CD4-positive, alpha-beta T cell treated with Interleukin-17A for 1 hour (primary cell): ENCODE measurements at places on chromosomes 5 and 9.
A peak's percentile ranks its signal among the peaks of the same experiment; 100 is the strongest.

- no peak for DNase-seq
These were observed 110.7 kb upstream of the TRIM32 start for GRCh38 chr9:116576386-116576785.

GRCh38 chr5:9230355-9230754 lies 315.5 kb downstream of the SEMA5A start:
- no peak for DNase-seq

GRCh38 chr5:130992095-130992494 lies 173.0 kb downstream of the HINT1 start:
- DNase-seq: no peak

- DNase-seq: no peak
These were observed 248.6 kb upstream of the DAPK1 start for GRCh38 chr9:87249029-87249428.

DNA sequence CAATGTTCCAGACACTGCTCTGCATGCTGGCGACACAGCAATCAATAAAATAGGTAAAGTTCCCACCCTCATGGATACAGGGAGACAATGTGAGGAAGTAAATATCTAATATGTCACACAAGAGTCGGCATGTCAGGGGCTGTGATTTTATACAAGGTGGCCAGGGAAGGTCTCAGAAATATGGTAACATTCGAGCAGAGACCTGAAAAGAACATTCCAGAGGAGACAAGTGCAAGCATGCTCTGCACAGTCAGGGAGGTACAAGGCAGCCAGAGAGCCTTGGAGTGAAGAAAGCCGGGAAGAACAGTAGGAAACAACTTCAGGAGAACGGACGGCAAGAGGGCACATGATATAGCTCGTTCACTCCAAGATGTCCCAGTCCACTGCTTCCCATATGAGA lies 89.2 kb upstream of the ZNF462 start:
- DNase-seq: no peak

- peak; percentile 14 for DNase-seq
These were observed 7.5 kb downstream of the UNC5A start for GRCh38 chr5:176817841-176818377.

DNA sequence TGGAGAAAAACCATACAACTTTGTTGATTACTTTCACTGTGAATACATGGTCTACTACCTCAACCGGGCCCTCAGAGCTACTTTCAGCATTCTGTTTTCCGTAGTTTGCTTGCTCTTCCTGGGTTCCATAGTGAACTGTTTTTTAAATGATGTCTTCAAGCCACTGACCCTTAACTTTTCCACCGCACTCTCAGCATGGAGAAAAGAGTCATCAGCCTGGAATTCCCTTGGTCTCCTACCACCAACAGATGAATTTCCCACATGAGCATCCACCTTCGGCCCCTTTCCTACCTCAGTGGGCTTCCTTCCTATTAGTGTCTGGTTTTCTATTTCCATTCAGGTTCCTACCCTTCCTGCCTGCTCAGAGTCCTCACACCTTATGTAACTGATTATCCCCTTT lies 135.9 kb upstream of the ADAMTSL1 start:
- DNase-seq: no peak

DNA sequence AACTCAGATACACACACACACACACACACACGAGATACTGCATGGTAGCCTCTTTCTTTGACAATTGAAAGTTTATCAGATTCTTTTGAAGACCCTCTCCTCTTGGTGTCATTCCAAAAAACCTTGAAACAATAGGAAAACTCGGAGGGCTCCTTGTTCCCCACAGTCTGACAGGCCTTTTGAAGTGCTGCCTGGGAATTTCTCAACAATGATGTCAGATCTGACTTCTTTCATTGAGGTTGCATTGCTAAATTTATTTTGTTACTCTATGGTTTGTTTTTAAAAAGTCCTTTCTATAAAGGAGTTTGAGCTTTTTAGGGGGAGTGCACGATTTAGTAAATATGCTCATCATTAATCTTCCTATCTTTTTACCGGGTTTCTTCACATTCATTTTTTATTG lies 583.9 kb downstream of the SEMA5A start:
- DNase-seq: no peak

GRCh38 chr9:135817951-135818717 lies 89.2 kb downstream of the CAMSAP1 start:
- no peak for DNase-seq

DNA sequence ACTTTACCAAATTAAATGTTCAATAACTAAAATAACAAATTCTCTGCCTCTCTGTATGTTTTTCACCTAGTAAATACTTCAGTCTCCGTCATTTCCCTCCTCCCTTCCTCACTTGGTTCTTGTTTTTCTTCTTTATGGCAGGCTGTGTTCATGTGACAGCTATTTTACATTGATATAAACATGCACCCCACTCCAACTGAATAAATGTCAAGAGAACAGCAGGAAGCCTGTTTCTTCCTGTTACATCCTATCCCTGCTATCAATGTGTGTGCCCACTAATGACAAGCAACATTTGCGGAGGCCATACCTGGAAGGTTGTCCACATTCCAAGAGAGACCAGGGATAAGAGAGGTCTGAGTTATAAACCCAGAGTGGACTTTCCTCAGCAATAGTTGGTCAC lies 145.2 kb upstream of the MAST4 start:
- no peak for DNase-seq

DNA sequence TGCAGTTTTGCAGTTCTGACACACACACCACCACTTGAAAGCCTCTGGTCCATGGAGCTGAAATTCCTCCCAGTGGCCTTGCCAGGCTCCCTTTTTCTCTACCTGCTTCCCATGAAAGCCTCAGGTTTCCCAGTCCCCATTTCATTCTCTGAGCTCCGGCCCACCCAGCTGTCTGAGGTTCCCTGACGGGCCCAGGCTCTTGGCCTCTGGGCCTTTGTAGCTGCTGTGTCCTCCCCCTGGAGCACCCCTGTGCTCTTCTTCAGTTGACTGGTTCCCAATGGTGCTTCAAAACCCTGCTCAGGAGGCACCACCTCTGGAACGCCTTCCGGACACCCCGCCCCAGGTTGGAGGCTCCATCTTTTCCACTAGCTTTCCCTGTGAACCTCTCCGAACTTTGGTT lies 155.9 kb upstream of the SHB start:
- no peak for DNase-seq

DNA sequence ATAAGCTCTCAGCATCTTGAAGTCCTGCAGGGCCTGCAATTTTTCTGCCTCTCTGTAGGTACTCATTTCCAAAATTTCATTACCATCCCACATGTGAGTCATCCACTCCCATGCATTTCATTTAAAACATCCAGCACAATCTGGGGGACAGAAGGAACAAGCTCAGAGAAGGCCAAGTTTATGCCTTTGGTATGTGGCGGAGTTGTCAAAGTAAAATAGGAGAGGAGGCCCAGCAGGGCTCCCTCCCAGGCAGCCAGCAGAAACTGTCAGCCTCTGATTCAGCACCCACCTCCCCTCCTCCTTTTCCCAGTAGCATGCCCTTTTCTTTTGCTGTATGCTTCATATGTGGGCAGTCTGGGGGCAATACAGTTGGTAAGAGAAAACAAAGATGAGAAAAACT lies 126.4 kb upstream of the ZNF366 start:
- no peak for DNase-seq

GRCh38 chr5:52077941-52078815 lies 694.9 kb downstream of the ISL1 start:
- DNase-seq: no peak

DNA sequence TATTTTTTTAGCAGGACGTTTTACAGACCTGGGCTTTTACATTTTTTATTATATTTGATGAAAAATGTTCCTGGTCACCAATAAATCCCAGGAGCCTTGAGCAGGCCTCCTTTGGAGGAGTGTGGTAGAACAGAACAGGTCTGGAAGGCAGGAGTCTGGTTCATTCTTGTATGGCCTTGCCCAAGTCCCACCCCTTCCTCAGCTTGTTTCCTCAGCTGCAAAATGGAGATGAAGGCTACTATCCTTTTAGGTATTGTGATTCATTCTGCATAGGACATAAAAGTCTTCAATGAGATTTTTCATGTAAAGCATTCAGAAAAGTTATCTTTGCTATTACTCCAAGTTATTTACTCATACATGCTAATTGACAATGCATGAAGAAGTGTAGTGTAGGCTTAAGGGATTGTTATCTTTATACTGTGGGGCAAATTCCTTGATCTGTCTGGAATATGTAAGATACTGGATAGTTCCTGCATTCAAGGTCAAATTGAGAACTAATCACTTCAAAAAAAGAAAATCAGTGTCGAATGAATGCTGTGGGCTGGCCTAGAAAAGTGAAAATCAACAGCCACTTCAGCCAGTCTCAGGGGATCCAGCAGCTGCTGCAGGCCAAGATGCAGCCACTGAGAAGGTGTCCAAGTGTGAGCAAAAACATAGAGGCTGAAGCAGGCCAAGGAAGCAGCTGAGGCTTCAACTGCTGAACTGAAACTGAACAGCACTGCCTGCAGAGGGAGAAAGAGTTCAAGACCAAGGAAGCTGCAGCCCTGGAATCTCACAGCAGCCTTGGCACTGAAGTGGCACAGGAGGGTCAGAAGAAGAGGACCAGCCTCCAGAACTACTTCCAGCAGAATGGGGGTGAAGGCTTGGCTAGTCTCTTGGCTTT lies 15.5 kb upstream of the SLC36A3 start:
- no peak for DNase-seq

DNA sequence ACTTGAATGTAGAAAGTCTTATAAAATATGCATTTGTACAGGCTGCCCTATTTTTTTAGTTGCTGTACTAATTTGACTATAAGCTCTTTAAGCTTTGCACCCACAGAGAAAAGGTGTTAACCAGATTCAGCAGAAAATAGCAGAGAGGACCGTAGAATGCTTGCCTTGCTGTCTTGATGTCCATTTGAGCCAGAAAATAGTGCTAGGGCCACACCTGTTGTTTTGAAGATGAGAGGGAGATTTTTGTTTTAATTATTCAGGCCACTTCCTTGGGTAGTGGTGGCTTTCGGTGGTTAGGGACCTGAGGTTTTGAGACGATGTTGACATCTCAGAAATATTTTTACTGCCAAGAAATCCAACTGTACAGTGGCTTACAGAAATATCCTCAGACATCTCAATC lies 196.0 kb downstream of the SPATA31D1 start:
- no peak for DNase-seq

GRCh38 chr5:59575648-59576445 lies 317.7 kb downstream of the PDE4D start:
- DNase-seq: no peak

DNA sequence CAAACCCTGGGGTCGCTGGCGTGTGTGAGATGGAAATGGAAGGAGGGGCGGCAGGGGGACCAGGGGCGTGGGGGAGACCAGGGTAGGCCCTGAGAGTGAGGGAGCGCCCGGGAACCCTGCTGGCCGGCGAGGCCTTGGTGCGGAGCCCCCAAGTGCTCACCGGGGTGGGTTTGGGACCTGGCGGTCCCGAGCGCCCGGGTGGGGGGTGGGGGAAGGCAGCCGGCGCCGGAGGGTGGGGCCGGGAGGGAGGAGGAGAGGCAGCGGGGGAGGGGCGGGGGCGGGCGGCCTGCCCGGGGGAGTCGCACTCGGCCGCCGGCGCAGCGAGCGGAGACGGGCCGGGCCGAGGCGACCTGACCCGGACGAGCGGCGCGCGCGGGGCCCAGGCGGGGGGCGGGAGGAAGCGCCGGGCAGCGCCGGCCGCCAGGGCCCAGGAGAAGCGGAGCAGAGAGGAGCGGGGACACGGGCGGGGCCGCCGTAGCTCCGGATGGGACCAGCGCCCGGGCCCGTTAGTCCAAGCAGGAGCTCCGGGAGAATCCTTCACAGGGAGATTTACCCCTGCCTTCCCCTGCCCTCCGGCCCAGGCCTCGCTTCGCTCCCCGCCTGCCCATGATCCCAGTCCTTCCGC lies at the start of gene NPR2:
Gene NPR2, plus strand, starts transcription at position 295 of the 625 bp plus-strand sequence. CDS start 818 bp downstream, outside the sequence.
- no peak for DNase-seq

DNA sequence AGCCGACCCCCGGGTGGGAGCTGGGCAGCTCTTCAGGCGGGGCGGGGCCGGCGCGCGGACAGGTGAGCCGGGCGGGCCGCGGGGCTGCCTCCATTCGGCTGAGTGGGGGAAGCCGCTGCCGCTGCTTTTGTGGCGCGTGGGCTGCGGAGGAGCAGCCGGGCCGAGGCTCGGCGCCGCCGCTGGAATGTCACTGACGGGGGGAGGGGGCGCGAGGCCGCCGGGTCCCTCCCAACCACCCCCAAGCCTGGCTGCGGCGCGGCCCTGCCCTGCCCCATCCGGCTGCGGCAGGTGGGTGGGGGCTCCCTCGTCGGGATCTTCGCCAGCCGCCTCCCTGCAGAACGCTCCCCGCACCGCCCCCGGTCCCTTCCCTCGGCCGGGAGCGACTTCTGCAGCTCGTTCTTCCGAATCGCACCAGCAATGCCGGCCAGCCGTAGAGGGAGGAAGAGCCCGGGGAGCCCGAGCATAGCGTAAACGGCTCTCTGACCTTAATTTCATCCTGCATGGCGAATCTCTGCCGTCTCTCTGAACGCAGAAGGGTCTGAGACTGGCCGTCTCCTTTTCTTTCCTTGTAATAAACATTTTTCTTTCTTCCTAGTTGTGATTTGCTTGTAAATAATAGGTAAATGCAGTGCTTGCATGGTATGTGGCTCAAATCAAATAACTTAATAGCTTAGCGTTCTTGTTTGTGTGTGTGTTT lies 505 bp downstream of the SPTAN1 start:
- no peak for DNase-seq

DNA sequence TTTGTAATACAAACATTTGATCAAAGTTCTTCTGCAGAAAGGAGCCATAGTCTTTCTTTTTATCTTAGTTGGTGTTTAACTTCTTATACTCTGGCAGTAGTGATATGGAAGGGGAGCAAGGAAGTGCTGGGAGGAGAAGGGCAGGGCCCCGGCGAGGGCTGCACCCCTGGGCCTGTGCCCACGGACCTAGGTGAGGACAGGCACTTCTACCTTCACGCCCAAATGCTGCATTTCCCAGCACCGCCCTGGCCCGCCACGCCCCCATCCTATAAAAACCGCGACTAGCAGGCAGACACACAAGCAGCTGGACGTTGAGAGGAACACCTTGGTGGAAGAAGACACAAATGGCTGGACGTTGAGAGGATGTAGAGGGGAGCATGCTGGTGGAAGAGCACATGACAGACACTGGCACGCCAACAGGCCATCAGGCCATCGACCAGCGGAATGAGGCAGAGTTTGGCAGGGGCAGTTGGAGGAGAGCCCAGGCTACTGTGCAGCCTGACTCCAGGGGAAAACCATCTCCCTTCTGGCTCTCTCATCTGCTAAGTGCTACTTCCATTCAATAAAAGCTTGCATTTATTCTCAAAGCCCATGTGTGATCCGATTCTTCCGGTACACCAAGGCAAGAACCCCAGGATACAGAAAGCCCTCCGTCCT lies 81.5 kb upstream of the C9orf72 start:
- no peak for DNase-seq

DNA sequence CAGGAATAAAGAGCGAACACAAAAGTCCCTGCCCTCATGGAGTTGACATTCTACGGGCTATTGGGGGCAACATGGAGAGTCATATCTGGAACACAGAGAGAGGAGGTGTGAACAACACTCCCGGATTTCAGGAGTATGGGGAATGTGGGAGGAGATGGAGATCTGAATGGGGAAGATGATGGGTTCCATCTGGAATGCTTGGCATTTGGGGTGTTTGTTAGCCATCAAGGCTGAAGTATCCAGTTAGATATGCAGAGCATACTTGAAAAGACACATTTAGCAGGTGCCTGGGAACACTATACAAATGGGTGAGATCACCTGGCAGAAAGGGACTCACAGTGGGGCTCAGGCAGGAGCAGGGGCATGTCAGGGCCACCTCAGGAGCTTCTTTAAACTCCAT lies 61.1 kb downstream of the EGFLAM start:
- DNase-seq: no peak

- no peak for DNase-seq
These were observed 407.6 kb downstream of the DNAH5 start for GRCh38 chr5:13536933-13537332.

- DNase-seq: no peak
These were observed 15.6 kb downstream of the C5orf58 start for GRCh38 chr5:170248172-170248930.

GRCh38 chr9:95753762-95754465 lies 121.6 kb upstream of the ERCC6L2 start:
- no peak for DNase-seq
